ENCODE measurements at places on chromosomes 6 and 20.

- DNase-seq = no peak
Observed at GRCh38 chr6:149414009-149414408, 13.9 kb downstream of the SUMO4 start.

- no peak for DNase-seq
Observed at GRCh38 chr6:15755526-15755925, 92.7 kb upstream of the DTNBP1 start.

DNA sequence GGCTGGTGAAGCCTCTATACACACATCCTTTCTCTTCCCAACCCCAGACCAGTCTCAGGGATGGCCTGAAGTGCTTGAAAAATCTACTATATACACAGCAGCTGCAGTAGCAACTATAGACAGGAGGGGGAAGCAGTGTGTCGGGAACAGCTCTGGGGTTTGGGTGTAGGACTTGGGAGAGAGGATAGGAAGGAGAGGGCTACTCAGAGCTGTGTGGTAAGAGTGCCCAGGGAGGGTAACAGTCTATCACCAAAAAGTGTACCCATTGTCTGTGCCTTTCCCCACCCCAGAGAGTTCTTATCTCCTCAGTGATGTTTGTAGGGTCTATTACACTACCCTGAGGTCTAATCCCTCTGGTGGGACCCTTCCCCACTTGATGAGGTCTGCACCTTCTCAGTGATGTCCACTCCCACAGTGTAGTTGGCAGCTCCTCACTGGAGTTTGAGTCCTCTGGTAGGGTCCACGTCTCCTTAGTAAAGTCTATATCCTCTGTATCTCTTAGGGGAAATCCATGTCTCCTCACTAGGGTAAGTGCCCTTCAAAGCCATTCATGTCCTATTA, 1.5 kb upstream of the GGT7 start:
- peak; percentile 17 for DNase-seq

DNA sequence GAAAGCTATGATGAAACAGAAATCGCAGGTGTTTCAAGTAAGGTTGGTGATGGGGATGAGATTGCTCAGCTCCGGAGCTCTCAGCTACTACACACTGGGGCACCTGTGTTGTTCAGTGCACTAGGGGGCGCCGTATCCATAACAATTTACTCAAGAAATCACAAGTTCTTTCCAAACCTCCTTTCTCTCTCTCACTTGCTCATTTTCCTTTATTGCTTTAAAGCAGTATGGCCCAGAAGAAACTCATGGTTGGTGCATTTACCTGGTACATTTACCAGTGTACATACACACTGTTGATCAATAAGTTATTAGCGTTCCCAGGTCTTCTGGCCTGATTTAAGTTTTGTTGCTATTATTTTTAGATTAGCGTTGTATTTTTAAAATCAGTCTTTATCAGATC, 235.2 kb upstream of the TAB2 start:
- DNase-seq = peak; percentile 72

DNA sequence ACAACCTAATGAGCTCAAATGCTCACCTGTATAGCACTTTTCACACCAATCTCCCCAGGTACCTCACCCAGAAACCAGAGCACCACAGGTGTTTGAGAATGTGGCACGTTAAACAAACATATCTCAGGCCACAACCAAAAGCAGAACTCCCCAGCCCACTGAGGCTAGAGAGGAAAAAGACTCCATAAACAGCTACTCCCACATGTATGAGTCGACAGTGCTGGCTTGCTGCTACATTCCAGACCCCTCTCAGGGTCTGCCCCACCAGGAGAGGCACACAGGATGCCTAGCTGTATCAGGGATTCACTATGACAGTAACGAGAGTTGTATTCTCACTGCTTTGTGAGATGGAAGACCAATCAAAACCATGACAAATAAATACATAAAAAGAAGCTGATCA, 242.6 kb upstream of the ARID1B start:
- no peak for DNase-seq

- no peak for DNase-seq
Observed at GRCh38 chr6:18465410-18466154, 78.4 kb downstream of the RNF144B start.

DNA sequence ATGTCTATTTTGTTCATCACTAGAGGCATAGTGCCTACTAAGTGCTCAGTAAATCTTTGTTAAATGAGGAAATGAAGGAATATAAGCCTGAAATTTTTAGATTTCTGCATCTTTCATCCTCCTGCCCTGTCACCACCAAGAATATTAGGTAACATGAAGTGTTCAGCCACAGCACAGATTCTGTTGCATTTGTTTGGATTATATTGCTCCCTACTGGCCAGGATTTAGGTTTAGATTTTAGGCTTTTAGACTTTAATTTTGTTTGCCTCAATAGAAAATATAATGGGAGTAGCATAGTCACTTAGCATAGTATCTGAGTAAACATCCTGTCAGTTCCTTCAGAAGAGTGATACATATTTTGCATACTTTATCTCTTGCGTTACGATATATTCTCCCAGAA, 14.2 kb downstream of the FARS2 start:
- DNase-seq = no peak

DNA sequence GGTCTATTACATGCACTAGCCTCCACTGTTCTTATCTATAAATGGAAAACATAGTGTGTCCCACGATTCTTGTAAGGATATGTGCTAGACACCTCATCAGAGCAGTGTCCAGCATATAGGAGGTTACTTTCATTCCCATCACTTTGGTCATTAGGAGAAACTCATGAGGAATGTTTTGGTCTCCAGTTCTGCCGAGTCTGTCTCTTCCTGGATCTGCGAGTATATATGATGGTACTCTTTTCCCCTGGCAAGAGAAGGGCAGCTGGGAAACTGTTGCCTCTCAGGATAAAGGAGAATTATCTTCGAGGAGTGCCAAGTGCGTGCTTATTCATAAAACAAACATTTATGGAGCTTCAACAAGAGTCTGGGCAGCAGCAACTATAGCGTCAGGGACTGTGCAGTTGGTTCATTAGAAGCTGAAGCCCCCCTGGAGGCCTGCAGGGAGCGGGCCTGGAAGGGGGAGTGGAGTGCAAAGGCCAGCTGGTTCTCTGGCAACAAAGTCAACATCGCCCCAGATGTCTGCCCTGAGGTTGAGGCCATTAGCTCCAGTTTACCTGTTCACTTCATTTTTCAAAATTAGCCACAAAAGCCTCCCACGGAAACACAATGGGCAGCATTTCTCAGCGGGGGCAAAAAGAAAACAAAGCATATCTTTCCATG, 811.9 kb downstream of the MAFB start:
- no peak for DNase-seq

DNA sequence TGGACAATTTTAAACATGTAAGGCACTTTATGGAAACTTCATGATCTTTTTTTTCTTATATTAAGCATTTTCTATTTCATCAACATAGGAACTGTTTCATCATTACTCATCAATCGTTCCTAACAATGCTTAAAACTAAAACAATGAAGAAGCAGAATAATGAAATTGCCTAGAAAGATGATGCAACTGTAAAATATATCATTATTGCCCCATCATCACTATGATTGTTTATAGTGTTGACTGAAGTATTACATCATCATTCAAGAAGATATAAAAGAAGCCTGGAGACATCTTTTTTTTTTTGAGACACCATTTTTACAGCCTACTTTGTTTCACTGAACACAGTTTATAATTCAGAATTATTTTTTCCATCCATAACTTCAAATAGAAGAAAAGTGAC, 147.2 kb downstream of the TRDN start:
- DNase-seq = no peak

- DNase-seq = no peak
Observed at GRCh38 chr6:134351615-134352474, 33.9 kb upstream of the SGK1 start.

- DNase-seq = no peak
Observed at GRCh38 chr6:50959081-50959641, 140.5 kb downstream of the TFAP2B start.

DNA sequence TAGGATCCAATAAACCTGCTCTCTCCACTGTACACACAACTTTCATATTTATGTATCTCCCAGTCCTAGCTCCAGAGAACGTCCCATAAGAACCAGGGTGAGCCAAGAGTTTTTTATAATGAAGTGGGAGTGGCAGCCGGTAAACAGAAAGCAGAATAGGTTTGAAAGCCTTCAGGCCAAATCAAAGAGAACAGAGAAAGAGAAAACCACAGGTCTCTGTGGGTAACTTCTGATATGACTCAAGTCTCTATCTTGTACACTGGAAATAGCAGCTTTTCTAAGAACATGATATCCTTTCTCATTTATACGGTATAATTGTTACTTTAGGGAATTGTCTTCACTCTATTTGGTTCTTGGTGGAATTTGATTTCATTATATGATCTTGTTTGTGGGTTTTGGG, 273.6 kb downstream of the PACRG start:
- DNase-seq = no peak

DNA sequence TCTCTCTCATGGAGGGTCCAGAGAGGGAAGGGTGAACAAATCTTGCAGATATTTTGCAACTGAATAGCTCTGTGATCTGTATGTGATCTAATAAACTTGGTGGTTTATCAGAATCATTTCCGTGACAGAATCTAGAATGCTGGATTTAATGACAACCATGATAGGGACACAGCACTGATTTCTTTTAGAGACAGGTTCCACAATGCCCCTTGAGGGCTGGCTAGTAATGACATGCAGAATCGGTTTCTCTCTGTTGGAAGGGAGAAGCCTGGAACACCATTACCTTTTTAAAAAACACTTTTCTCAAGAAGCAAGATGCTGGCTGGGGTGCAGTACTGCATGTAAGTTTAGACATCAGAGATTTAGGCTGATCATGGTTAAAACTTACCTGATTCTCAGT, 313.4 kb downstream of the CDH26 start:
- DNase-seq = no peak

GRCh38 chr6:121691126-121691551, 255.7 kb downstream of the GJA1 start:
- no peak for DNase-seq

DNA sequence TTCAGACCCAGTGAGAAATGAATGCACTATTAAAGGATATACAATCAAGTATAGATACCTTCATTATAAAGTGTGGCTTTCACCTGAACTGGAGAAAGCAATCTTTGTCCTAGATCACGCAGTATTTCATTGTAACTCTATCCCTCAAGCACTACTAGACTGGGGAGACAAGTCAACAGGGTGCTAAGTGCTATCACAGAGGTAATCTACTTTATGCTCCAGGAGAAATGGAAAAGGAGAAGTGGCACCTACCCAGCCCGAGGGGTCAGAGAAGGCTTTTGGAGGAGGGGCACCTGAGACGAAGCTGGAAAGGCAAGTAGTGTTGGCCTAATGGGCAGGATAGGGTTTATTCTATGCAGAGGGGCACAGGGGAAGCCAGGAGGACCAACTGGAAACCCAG, 17.1 kb downstream of the ZHX3 start:
- DNase-seq = no peak
